ENCODE measurements at places on chromosomes 13 and 19.

DNA sequence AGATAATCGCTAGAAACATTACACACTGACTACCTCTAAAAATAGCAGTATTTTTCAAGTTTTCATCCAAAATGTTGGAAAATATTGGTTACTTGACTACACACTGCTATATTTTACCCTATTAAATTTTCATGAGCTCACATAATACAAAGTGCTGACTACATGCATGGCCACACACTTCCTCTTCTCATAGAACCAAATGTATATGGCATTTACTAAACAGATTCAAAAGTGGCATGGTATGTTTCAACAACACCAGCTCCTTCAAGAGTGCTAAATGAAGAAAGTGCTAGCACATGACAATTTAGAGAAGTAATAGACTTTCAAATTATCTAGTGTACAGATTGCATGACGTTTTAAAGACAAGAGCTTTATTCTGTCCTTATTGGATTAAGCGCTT lies 780.4 kb upstream of the SLITRK6 start:
- no peak for DNase-seq

GRCh38 chr13:58087566-58087965 lies 456.0 kb downstream of the PCDH17 start:
- DNase-seq = no peak

DNA sequence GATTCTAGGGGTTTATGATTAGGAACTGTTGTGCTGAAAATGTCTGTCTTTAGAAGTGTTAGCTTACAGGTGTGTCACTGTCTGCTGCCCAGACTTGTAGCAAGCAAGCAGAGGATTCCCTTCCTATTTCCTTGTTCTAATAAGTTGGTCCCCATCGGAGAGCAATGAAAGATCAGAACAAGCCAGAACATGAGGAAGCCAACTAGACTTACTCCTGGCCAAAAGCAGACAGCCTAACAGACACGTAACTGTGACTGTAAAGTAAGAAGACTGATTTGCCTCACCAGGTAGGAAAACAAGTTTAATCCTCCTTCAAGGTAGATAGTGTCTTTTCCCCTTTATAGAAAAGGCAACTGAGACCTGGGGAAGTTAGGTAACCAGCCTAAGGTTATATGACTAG lies 12.5 kb downstream of the POLR1D start:
- no peak for DNase-seq

GRCh38 chr13:45336025-45336800 lies 4.8 kb downstream of the TPT1 start:
- no peak for DNase-seq

DNA sequence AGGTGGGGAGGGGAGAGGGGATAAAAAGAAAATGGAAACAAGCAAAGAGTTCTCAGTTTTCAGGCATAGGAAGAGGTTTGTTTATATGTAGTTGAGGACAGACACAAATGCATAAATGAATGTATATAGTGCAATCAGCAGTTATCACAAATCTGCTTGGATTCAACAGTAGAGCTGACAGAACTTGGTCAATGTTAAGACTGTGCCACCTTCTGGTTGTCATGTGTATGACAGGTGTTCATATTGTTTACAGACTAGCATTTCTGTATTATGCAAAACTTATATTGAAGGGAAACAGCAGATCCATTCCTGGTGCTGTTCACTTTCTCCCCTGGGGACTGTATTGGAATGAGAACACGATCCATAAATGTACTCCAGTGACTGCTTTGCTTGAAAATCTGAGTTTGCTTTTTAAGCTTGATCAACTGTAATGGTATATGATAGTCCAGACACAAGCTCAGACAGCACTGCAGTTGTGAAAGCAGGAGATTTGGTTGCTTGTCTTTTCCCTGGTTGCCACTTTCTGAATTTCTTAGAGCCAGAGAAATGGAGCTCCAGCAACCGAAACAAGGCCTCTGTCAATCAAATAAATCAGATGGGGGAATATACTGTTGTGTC lies 319.5 kb upstream of the OBI1 start:
- DNase-seq = peak; percentile 43

GRCh38 chr19:20167651-20168122 lies 673 bp downstream of the ZNF486 start:
- no peak for DNase-seq

- no peak for DNase-seq
Observed at GRCh38 chr19:6518145-6518911, 12.5 kb upstream of the TNFSF9 start.

DNA sequence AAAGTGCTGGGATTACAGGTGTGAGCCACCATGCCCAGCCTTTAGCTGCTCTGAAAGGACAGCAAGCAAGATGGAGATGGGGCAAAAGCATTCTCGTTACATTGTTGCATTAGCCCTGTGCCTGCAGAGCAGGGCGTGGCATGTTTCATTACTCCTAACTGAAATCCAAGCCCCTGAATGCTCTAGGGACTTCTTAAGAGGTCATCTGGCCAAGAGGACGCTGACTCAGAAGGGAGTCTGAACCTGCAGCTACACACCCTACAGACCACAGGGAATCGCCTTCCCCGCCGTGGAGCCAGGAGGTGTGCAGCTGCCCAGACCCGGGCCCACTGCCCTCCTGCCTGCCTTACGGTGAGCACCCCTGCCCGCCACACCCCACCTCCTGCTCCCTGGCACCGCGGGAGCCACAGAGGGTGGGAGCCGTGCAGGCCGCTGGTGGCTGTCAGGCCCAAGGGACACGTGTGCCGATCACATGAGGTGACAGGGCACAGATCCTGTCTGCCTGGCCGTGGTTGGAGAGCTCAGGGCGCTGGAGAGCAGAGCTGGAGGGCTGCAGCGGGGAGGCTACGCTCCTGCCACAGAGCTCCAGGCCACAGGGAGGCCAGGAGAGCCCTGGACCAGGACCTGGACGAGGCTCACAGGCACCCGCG lies 27.2 kb downstream of the ADPRHL1 start:
- DNase-seq = no peak

DNA sequence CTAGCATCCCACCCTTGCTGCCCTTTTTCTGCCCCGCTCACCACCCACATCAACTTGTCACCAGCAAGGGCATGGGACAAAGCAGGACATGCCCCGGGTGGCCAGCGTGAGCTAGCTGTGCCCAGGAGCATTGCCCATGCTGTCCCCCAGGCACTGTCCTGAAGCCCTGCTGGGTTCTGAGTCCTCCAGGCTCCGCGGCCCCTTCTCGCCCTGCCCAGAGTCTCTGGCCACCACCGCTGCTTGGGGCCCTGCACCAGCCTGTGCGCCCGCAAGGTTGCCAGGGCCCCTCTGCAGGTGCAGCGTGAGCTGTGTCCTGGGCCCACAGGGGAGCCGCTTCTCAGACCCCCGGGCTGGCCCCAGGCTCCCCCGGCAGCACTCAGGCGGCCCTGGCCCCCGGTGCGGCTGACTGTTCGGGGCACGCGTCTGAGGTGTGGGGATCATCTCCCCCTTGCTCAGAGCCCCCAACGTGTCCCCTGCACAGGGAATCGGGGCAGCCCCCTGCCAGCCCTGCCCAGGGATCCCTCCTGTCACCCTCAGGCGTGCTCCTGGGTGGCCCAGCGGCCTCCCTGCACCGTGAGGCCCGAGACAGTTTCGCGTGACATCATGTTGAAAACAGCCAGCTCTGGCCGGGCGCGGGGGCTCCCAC lies 4.1 kb downstream of the CSNK1G2 start:
- no peak for DNase-seq

DNA sequence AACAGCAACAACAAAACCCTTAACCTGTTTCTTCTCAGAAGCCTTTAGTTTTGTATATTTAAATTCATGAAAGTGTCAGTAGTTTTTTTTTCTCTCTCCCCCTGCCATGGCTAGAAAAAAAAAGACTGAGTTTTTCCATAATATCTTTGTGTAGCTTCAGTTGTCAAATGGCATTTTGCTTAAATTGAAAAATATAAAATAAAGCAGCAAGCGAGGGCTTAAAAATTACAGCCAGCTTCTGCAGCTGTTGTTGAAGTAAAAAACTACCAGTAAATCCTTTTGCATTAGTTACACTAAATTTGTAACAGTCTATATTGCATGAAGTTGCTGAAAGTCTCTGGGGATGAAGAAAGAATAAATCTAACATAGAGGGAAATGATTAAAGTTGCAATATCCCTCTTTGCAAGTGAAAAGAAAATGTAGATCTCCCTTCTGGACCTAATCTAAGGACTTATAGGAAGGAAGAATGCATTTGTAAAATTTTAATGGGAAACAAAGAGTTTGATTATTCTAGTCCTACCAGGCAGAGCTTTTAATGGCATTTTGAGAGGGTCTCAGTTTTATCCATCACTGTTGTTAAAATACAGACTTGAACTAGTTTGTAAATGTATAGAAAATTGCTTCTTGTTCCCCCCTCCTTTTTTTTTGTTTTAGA lies 215.7 kb downstream of the ATP8A2 start:
- DNase-seq = no peak

DNA sequence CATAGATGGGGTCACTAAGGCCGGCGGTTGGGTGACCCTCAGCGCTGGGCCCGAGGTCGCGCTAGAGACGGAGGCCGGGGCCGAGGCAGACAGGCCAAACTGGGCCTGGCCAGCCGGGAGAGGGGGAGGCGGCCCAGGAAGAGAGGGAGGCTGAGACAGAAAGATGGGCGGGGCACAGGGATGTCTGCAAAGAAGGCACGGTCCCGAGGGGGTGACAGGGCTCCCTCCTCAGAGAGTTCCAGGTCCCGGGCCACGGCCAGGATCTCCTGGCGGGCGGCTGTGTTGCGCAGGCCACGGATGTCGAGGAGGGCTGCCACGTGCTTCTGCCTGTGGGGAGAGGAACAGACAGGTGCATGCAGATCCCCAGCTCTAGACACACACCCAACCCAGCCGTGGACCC lies 32.2 kb downstream of the EXOC3L2 start:
- DNase-seq = no peak

DNA sequence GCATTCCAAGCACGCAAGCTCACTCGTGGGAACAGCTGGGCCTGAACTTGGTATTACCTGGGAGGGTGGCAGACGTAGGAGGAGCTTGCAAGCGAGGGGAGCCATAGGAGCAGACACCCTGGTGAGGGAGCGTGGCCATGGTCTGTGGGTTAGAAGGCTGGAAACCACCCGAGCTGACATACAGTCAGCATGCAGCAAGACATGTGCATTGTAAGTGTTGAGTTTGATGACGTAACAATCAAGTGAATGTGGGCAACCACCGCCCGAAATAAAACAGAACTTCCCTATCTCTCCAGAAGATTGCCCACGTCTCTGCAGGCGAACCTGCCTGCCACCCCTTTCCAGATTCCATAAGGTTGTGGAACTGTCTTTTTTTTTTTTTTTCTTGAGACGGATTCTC lies 26.8 kb downstream of the UBXN6 start:
- no peak for DNase-seq

GRCh38 chr13:110559429-110559943 lies 2.0 kb downstream of the RAB20 start:
- no peak for DNase-seq

DNA sequence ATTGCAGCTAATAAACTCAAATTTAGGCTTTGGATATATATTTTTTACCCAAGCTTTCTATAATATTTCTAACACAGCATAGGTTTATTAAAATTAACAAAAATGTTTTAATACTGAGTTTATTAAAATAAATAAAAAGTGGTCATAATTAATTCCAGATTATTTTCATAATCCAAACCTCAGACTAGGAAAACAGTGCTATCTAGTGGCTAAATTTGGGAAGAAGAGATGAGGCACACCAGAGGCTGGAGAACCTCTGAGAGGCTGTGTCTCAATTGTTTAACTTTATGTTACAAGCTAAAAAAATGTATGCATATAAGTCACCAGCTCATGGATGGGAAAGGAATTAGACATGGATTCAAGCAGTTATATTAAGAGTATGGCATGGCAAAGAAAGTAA lies 392.5 kb downstream of the DIAPH3 start:
- DNase-seq = peak; percentile 46

Data from D341Med (cell line).